ENCODE measurements at places on chromosomes 7 and 10.

GRCh38 chr7:8719102-8719501 lies 285.7 kb downstream of the NXPH1 start:
- peak; percentile 15 for DNase-seq

GRCh38 chr7:42950417-42950816 lies 18.2 kb downstream of the MRPL32 start:
- no peak for DNase-seq

DNA sequence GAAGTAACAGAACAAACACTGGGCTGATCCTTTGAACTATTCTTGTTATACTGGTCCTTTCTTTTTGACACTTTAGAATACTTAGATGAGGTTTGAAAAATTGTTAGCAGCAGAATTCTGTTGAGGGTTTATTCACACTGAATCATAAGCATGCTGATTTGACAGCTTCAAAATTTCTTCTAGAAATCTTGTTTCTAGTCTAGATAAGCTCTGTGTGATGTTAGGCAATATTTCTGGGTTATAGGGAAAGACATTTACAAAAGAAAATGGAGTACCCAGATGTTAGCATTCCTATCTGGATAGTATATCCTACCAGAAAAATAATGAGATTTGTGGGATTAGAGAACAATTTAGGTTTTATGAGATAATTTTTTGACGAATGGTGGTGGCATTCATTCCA lies 12.1 kb downstream of the CSTF2T start:
- no peak for DNase-seq

- DNase-seq = no peak
Observed at GRCh38 chr10:94218493-94219183, 144.1 kb downstream of the NOC3L start.

DNA sequence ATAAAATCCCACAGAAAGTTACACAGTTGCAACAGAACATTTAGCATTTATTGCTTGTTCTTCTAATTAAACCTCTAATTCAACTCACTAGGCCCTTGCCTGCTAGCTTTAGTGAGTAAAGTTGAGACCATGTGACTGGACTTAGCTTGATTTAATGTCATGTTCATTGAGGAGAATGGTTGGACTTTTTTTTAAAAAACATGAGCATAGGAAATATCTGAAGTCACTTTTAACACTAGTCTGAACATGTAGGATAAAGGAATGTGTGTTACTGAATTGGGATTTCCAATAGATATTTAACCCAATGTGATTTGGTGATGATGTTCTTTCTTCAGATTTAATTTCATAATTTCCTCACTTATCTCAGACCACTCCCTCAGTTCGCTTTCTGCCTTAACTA lies 24.6 kb upstream of the GLCCI1 start:
- DNase-seq = no peak

DNA sequence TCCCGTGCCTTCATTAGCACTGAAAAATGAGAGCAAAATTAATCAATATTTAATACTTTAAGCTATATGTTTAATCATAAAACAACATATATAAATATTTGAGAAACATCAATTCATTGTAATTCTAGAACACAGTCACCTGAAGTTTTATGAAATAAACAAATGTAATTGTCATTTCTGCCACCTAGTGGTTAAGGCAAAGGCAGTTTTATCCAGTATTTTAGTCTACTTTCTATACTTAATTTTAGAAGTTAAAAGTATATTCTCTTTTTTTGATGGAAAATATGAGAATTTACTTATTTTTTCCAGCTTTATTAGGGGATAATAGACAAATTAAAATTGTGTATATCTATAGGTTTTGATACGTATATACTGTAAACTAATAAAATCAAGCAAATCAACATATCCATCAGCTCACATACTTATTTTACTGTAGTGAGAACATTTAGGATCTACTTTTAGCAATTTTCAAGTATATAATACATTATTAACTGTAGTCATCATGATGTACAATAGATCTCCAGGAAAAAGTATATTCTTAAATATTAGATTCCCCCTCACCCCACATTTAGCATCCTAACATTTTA lies 16.9 kb downstream of the PCGF6 start:
- DNase-seq = no peak

DNA sequence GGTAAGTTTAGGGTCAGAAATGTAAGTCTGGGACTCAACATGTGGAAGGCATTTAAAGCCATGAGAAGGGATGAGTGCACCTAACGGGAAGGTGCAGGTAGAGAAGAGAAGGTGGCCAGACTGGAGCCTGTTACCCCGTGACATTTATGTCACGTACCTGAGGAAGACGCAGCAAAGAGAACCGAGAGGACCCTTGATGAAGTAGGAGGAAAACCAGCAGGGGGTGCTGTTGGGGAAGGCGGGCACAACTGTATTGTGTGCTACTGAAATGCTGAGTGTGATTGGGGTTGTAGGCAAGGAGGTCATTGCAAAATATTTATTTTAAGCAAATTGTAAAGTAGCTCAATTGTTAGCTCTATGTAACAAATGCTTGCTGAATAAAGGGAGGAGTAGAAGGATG lies 338.2 kb upstream of the PRKCQ start:
- peak; percentile 11 for DNase-seq

- DNase-seq = no peak
Observed at GRCh38 chr10:93813507-93814465, 56.0 kb downstream of the LGI1 start.

- DNase-seq = no peak
Observed at GRCh38 chr10:49540056-49540797, 1.3 kb upstream of the ERCC6 start.

DNA sequence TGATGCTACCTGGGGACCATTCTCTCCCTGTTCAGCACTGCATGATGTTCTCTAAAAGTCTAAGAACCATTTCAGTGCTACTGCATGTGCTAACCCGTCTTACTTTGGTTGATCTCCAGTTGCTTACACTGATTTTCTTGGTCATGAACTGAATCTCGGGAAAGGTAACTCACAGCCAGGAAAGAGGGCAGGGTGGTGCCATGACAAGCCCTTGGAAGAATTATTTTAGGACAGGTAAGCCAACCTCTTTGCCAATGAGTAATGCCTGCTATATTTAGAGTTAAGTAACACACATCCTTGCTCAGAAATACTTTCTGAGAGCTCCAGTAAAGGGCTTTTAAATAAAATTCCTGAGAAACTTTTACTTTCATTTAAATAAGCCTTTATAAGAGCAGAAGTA lies 126.7 kb downstream of the ARL4A start:
- no peak for DNase-seq

Measured in NCI-H524 (cell line).